Activated CD8-positive, alpha-beta T cell treated with anti-CD3 and anti-CD28 coated beads, Interleukin-2, amount 10 ng/mL, durations not matched to agents 7 days and 5 days (primary cell): ENCODE measurements at places on chromosomes 6 and 20. TPM values are rescaled to one million over a fixed set of nuclear protein-coding genes. Genes with fewer than 3 reads are reported as not detected.

- DNase-seq: no peak
These were observed 204.0 kb downstream of the TSHZ2 start for GRCh38 chr20:53176134-53176533.

GRCh38 chr6:13327691-13328075, 654 bp downstream of the TBC1D7 start:
- DNase-seq: peak; percentile 32

DNA sequence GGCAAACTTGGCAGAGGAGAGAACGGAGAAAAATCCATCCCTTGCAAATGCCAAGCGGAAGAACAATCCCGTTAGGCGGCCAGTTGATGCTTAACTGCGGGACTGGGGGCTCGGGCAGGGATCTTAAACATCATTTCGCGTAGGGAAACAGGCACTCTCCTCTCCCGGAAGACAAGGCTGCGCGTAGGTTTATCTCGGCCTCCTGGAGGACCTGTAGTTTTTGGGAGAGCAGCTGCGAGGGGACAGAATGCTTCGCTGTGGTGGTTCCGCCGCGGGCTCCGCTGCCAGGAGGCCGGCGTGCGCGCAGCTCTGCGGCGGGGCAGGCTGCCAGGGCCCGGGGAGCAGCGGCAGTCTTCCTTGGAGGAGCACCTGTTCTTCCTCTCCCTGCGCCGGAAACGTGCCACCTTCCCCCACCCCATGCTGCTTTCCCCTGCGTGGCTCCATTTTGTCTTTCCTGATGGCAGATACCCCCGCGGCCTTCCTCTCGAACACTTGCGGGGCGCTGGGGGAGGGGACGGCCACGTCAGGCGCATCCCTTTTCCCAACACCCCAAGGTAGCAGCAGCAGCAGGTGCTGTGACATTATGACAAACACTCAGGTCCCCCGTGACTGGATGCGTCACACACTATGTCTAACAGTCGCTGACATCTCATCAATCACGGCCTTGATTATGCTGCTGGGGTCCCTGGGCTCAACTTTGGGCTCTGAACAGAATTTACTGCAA, 230.7 kb upstream of the BTBD3 start:
- DNase-seq: no peak

DNA sequence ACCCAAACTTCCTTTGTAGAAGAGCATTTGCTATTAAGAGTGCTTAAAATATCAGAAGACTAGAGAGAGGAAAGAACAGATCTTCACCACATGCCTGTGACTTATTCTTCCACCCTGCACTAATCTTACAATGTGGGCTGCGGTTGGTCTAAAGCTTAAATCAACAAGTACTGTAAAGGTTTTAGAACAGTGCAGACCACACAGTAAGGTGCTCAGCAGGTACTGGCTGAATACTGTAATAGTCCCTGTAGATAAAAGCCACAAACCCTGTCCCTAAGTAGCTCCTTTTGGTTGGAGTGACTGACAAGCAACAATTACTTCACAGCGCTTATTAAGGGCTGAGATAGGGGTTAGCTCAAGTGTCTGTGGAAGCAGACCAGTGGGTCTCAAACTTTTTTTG, 972 bp upstream of the PHF3 start:
- no peak for DNase-seq

DNA sequence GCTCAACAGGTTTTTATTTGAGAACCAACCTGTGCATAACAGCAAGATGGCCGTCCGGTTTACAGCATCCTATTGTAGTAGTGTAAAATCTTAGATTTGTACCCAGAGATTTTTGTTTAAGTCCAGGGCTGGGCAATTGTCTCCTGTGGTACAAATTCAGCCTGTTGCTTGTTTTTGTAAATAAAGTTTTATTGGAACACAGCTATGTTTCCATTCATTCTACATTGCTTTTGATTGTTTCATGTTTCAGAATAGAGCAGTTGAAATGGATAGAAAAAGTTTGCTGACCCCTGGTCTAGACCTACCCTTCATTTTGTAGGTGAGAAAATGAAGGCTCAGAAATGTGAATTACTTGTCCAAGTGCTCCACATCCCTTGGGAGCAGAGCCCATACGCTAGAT, 8.5 kb downstream of the SMPDL3A start:
- DNase-seq: no peak

DNA sequence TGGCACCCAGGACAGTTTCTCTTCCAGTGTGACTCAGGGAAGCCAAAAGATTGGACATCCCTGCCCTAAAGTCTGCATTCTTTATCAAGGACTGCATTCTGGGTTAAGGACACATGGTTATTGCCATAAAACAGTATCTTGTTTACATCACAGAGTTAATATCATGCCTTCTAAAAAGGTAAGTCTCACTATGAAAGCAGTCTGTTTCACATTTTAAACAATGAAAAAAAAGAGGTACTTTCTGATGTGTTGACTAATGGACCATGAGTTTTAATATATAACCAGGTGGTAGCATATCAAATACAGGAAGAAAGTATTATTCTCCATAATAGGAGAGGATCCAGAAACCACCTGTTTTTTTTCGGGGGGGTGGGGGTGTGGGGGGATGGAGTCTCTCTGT, 93.7 kb downstream of the TIAM2 start:
- no peak for DNase-seq

The BPIFB6 gene
- not detected for total RNA-seq
